Hematopoietic multipotent progenitor cell treated with erythropoietin and hydrocortisone succinate and interleukin-3 and kit ligand, for 8 days (in vitro differentiated cells): ENCODE measurements at places on chromosomes 5 and 9.

GRCh38 chr5:56244627-56245026 lies 11.5 kb upstream of the ANKRD55 start:
- DNase-seq: no peak

DNA sequence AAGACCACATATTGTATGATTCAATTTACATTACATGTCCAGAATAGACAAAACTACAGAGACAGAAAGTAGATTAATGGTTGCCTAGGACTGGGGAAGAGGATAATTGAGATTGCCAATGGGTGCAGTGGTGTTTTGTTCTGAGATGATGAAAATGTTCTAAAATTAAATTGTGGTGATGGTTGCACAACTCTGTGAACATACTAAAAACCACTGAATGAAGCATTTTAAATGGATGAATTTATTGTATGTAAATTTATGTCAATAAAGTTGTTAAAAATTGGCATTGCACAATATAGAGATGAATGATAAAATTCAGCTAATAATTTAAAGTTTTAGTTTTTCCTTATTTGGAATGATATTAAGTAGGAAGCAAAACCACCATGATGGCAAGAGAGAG lies 109.5 kb upstream of the NR4A3 start:
- DNase-seq: no peak

GRCh38 chr9:4814913-4815312 lies 22.2 kb downstream of the RCL1 start:
- DNase-seq: no peak

DNA sequence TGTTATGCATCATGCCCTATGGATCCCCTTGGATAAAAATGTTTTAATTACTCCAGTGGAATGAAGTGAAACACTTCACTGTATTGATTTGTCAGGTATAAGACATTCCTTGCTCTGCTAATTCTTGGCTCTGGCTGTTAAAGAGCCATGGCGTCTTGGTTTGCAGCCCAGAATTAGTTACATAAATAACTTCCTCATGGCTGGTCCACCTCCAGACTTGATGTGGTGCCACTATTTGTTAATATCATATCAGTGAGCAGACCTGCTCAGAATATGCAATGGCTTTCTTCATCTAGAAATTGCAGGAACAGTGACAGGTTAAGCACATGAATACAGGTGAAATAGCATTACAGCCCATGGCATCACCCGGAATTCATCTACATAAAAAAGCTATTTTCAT lies 446.9 kb upstream of the GRIN3A start:
- DNase-seq: no peak

- no peak for DNase-seq
Measured at GRCh38 chr5:135822959-135823358, 11.5 kb upstream of the SLC25A48 start.
